ENCODE measurements at places on chromosomes 16 and 17.

DNA sequence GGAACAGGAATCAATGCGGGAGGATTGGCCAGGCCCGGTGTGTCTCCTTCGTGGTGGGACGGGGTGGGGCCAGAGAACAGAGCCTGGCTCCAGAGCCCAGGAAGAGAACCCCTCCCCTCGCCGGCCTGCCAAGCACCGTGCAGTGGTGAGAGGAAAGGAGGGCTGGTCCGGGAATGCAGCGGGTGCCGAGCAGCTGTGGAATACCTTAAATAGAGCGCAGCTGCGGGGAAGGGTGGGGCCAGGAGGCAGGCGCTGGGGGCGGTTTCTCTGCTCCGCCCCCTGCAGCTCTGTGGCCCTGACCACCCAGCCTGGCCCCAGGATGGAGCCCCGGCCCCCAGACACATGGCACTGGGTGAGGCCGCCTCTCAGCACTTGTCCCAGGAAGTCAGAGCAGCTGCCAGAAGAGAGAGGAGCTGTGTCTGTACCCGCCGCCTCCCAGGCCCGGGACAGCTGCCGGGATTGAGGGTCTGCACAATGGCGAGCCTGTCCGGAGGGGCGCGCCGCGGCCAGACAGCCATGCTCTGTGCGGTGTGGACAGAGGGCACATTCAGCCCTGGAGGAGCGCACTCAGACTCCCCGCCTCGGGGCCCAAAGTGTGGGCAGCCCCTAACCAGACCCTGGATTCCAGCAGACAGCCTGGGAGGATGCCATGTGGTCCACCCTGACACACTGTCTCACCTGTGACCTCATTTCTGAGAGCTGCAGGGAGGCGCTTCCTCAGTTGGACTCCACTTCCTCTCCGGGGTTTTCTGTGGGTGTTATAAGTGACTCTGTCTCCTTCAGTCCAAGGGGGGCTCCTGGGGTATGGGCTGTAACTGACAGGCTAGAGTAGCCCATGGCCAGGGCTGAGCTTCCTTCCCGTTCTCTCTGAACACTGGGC lies 268.8 kb downstream of the SEC14L1 start:
- no peak for DNase-seq

- no peak for DNase-seq
Observed at GRCh38 chr16:7344830-7345780, 12.5 kb downstream of the RBFOX1 start.

DNA sequence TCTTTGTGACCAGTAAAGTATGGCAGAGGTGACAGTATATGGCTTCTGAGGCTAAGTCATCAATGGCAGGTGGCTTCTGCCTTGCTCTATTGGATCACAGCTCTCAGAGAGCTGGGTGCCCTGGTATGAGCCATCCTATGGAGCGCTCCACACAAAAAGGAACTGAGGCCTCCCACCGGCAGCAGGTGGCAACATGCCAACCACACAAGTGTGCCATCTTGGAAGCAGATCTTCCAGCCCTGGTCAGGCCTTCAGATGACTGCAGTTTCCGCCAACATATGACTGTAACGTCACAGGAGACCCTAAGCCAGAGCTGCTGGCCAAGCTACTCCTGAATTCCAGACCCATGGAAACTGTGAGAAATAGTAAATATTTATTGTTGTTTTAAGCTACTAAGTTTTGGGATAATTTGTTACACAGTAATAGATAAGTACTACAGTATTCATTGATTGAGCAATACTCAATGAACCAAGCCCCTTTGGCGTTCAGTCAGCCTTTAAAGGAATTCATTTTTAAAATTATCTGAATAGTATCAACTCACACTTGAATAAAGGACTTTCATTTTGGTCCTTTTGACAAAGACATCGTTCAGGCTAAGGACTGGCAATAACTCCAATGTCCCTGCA lies 69.4 kb upstream of the LHX1 start:
- DNase-seq = no peak

GRCh38 chr16:29844575-29845331 lies 18.3 kb downstream of the CDIPT start:
- DNase-seq = no peak

DNA sequence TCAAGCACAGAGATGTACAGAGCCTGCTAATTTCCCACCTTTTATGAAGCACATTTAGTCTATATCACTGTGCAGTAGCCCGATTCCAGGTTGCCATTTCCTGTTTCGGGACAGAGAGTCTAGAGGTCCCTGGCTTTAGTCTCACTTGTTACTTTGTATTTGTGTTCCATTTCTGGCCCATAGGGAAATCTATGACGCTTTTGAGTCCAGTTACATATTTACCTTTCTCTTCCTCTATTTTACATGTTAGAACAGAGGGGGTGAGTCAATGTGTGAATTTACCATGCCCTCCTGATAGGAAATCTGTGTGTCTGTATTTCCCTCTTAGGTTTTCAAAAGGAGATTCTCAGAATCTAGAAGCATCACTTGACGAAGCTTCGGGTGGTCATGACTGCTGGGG lies 227.1 kb upstream of the ZFHX3 start:
- no peak for DNase-seq

- no peak for DNase-seq
Observed at GRCh38 chr17:12024327-12024726, 3.6 kb downstream of the MAP2K4 start.

GRCh38 chr16:7420079-7420478 lies 87.4 kb downstream of the RBFOX1 start:
- DNase-seq = no peak

DNA sequence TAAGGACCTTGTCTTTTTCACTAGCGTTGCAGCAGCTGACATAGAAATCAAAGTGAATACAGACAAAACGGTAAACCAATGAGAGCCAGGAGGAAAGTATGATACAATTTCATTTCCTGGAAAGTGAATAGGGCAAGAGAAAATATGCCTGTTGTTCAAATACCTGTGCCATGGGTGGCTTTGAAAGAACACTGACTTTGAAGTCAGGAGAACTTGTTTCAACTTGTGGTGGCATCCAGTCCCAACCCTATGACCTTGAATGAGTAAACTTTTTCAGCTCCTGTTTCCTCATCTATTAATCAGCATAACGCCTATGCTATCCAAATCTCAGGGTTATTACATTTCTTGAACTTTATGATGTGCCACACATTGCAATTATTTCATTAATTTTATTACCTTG lies 173.7 kb upstream of the HS3ST3A1 start:
- DNase-seq = no peak

DNA sequence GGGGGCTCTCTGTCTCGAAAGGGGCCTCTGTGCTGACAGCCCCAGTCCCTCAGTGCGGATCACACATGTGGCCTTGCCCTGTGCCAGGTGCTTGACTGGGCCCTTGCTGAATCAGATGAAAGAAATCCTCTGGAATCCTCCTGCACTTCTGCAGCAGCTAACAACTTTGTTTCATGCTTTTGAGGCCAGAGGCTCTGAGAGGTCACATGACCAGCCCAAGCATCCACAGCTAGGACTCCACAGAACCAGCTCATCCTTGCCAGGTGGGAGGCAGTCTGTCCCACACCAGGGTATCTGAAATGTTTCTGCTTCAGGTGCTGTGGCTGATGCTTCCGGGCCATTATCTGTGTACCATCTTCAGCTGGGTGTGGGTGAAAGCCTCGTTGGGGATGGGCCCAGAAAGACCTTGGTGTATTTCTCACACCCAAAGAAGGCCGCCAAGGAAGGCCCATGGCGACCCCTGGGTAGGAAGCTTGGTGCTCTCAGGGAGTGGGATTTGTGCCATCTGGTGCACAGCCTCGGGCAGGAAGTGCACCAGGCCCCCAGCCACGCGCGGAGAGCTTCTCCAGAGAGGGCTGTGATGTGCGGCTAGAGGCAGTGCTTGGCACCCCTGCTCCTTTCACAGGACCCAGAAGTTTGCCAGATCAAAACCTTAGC lies 143.8 kb downstream of the CLEC16A start:
- DNase-seq = no peak

DNA sequence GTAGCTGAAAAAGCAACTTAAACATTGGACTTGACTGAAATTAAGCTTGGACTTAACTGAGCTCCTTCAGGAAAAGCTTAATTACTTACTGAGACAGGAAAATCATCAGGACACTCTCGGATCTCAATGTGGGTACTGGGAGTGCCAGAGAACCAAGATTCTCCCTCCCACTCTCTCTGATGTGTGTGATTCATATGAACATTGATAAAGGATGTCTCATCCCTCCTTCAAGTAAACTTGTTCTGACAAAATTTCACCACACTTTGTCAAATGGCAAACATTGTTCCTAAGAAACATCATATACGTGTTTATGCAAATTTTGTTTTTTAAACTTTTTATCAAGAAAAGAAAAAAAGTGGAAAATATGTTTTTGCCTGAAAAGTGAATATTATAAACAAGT lies 4.1 kb upstream of the SLFN5 start:
- DNase-seq = no peak

DNA sequence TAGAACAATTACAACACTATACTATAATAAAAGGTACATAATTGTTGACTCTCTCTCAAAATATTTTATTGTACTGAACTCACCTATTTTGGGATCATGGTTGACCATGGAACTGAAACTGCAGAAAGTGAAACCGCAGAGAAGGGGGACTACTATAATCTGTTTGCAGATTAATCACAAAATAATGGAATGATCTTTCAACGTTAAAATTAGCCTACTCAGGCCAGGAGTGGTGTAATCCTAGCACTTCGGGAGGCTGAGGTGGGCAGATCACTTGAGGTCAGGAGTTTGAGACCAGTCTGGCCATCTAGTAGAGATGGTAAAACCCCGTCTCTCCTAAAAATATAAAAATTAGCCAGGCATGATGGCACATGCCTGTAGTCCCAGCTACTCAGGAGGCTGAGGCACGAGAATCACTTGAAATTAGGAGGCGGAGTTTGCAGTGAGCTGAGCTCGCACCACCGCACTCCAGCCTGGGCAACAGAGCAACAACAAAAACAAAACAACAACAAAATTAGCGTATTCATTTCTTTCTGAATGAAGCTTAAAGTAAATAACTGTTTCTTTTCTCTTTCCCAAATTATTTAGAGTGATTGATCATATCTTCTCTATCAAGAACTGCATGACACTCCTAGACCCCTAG lies 45.6 kb downstream of the IKZF3 start:
- no peak for DNase-seq

- no peak for DNase-seq
Observed at GRCh38 chr17:45021607-45022287, 29.7 kb downstream of the DCAKD start.

- no peak for DNase-seq
Observed at GRCh38 chr17:37060094-37060493, 111.3 kb downstream of the AATF start.

DNA sequence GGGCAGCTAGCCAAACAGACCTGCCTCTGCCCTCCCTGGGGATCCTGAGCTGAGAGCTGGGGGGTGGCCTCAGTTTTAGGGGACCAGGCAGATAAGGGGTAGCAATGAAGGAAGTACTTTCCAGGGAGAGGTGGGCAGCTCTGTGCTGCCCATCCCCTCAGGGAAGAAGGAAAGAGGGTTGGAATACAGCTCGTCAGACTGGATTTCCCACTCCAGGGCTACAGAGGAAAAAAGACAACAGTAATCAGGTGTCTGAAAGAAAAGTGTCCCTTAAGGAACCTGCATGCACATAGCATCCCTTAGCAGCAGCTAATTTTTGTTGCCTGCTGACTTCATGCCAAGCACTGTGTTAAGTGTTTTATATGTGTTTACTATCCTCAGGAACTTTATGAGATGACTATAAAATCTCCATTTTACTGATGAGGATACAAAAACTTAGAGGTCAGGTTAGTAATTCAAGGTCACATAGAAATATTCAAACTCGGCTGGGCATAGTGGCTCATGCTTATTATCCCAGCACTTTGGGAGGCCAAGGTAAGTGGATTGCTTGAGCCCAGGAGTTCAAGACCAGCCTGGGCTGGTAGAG lies 3.2 kb upstream of the MRPL58 start:
- no peak for DNase-seq

DNA sequence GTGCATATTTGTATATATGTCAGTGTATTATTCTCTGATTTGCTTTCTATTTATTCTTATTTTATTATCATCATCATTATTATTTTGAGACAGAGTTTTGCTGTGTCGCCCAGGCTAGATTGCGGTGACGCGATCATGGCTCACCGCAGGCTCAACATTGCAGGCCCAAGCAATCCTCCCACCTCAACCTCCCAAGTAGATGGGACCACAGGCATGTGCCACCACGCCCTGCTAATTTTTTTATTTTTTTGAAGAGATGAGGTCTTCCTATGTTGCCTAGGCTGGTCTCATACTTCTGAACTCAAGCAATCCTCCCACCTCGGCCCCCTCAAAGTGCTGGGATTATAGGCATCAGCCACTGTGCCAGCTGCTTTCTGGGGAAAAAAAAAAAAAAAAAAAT lies 8.4 kb upstream of the ARHGAP17 start:
- DNase-seq = no peak

DNA sequence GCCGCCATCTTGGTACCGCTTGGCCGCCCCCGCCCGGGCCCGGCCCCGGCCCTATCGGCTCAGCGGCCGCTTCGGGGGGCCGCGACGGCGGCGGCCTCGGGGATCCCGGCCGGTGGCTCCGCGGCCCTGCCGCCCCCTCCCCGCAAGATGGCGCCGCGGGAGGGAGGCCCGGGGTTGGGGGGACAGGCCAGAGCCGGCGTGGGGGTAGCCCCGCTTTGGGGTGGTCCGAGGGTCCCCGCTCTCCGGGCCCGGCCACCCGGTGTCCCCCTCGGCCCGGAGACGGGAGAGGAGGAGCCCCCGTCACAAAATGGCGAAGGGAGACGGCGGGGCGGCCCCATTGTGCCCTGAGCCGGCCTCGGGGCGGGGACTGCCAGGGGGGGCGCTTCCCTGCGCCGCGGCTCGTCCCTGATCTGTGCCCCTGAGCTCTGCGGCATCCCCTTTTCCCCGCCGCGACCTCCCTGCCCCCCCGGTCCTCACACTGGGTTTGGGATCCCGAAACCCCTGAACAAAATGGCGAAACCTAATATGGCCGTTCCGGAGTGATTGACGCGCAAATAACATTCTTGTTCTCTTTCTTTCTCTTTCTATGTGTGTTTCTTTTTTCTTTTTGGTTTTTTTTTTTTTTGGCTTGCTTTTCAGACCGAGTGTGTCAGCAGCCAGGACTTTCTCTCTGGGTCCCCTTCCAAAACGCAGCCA lies 986 bp downstream of the HAPSTR1 start:
- no peak for DNase-seq
